CD4-positive, CD25-positive, alpha-beta regulatory T cell (primary cell): ENCODE measurements at places on chromosomes 11 and 22. TPM values are rescaled to one million over a fixed set of nuclear protein-coding genes. Genes with fewer than 3 reads are reported as not detected.

- DNase-seq, result no peak
These were observed 67.6 kb upstream of the NTM start for GRCh38 chr11:131302836-131303235.

DNA sequence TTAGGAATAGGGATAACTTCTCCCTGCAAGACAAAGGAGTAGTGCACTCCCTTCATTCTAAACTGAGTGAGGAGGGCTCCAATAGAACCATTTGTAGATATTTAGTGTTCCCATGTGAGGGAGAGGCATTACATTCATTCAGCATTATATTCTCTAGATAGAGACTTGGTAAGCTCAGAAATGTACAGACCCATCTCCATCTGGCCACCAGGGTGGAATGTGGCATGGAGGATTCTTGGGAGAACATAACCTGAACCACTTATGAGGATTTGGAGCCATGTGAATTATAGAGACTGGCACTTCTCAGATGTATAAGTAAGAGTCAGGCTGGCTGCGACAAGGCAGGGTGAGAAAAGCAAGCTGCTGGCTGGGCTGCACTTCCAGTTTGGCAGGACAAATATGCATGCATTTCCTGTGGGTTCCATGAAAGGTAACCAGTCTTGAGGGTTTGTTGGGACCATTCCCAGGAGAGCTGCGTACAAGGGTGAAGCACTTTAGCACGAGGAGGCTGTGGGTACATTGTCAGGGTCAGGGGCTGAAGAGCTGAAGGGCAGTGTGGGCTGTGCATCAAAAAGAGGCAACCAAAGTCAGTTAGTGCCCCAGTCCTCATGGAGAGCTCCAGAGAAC, 9.2 kb downstream of the RRP8 start:
- DNase-seq, result no peak

Gene PHF21B
- not detected for total RNA-seq

Gene RAB38
- total RNA-seq, result 1.6 TPM

DNA sequence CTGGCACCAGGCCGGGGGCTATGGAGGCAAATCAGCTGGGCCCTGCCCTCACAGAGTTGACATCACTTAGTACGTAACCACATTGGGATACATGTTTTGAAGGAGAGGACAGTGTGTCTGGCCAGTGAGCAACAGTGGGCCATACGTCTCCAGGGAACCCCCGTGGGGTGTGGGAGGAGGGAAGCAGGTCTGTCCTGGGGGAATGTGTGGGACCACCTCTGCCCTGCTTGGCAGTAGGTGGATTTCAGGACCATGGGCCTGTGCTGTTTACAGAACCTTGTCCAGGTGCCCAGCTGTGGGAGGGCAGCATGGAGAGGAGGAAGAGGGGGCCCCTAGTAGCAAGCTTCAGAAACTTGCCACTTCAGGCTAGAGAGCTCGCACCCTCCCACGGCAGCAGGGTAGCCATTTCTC, 21.0 kb downstream of the P2RY2 start:
- no peak for DNase-seq

Gene ACRV1
- total RNA-seq, result not detected

DNA sequence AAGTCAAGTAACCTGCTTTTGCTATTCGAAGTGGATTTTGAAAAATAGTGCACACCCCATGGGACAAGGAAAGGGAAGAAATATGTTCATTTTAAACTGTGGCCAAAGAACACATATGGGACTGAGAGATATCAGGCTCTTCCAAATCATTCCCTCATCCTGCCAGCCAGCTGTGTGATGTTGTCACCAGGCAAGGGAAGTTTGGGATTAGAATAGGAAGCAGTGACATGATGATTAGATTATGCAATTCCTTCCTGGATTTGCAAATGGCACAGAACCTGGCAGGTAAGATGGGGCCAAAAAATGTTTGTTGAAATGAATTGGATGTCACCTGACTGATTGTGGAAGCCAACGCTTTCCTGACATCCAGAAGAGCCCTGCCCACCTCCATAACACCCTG, 4.9 kb upstream of the SCN3B start:
- no peak for DNase-seq

Gene SMC1B
- not detected for total RNA-seq

Gene GLB1L3
- total RNA-seq, result 2.0 TPM

Gene SLC22A8
- total RNA-seq, result not detected

GRCh38 chr11:17695454-17696441, 23.6 kb upstream of the MYOD1 start:
- DNase-seq, result no peak

GRCh38 chr22:50326956-50327710, at the start of gene DENND6B:
Gene DENND6B (minus strand): TSS chr22:50327012. CDS start chr22:50326988, 24 bp downstream.
- DNase-seq, result peak; percentile 68
